ENCODE measurements at places on chromosomes 3 and 15. TPM values are rescaled to one million over a fixed set of nuclear protein-coding genes. Genes with fewer than 3 reads are reported as not detected.

DNA sequence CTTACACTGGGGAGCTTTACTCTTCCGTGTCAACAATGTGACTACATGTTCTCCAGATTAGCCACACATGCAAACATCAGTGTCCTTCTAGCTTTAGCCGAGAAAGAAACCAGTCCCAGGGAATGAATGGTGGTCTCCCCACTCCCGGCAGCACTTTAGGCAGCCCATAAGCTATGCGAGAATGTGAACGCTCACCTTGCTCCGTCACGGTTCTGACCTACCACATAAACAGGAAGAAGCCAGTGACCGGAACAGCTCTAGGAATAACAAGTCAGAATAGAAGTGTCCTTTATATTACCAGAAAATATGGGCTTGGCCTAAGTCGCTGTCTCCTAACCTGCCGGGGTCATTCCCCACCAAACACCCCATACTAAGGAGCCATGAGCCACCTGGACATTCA is 98.0 kb upstream of the ABHD17C start:
- no peak for DNase-seq

GRCh38 chr3:1576047-1576446 is 483.2 kb downstream of the CNTN6 start:
- DNase-seq, result no peak

DNA sequence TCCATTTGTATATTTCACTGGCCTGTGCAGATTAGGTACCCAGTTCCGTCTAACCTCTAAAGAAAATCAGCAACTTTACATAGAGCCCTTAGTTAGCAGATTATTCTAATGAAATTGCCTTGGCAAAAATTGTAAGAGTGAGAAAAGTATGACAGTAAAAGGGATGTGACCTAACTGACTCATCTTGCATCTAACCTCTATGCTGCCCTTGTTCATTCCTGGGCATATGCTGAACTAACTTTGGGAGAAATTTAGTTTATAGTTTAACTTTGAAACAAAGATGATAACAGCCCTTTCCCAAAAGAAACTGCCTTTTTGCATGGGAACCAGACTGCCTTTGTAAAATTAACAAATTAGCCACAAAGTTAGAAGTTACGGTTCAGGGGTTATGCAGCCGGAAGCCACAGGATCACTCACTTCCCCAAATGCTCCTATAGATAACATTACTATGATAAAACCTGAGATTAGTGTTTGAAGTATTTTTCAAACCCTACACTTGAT is 839.8 kb upstream of the ALCAM start:
- DNase-seq, result no peak

GRCh38 chr3:16916840-16917239 is 32.1 kb downstream of the PLCL2 start:
- DNase-seq, result no peak

SETMAR gene
- 25.5 TPM for total RNA-seq

Data from tibial nerve (tissue), 4 donors.